GM12891 (cell line): ENCODE measurements at places on chromosomes 11 and 22.

DNA sequence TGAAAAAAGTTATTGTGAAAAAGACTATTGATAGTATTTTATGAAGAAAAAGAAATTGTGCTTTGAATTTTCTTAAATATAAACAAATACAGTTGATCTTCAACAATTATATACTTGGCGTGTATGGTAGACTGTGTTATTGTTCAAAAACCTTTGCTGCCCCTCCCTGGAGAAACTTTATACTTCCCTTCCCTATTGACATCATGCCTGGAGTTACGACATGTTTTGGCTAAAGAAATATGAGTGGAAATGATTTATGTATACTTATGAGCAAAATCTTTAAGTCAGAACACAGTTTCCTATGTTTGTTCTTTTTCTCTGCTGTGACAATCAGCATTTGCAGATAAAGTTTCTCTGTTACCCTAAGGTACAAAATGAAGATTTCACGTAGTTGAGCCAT is 243.8 kb downstream of the TMEM135 start:
- DNase-seq: no peak

GRCh38 chr11:36254713-36255112 is 34.5 kb downstream of the COMMD9 start:
- DNase-seq: no peak

DNA sequence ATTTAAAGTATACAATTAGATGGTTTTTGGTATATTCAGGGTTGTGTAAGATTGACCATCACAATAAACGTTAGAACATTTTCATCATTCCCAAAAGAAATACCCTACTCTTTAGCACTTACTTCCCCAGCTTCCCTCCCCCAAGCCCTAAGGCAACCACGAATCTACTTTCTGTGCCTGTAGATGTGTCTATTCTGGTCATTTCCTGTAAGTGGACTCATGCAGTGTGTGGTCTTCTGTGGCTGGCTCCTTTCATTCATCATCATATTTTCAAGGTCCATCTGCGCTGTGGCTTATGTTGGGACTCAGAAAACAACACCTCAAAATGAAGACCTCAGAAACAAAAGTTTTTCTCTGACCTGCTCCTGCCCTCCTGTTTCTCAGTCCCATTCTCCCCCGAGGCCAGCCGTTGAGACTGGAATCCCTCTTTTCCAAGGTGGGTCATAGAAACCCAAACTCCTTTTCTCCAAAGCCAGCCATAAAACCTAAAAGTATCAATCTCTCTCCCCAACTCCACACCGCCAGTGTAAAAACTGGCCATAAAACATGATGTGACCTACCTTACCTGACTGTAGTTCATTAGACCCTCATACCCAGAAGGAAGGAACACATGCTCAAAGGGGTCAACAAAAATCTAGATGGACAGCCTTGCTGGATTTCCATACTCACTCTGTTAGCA is 12.9 kb upstream of the TMPRSS13 start:
- DNase-seq: no peak

DNA sequence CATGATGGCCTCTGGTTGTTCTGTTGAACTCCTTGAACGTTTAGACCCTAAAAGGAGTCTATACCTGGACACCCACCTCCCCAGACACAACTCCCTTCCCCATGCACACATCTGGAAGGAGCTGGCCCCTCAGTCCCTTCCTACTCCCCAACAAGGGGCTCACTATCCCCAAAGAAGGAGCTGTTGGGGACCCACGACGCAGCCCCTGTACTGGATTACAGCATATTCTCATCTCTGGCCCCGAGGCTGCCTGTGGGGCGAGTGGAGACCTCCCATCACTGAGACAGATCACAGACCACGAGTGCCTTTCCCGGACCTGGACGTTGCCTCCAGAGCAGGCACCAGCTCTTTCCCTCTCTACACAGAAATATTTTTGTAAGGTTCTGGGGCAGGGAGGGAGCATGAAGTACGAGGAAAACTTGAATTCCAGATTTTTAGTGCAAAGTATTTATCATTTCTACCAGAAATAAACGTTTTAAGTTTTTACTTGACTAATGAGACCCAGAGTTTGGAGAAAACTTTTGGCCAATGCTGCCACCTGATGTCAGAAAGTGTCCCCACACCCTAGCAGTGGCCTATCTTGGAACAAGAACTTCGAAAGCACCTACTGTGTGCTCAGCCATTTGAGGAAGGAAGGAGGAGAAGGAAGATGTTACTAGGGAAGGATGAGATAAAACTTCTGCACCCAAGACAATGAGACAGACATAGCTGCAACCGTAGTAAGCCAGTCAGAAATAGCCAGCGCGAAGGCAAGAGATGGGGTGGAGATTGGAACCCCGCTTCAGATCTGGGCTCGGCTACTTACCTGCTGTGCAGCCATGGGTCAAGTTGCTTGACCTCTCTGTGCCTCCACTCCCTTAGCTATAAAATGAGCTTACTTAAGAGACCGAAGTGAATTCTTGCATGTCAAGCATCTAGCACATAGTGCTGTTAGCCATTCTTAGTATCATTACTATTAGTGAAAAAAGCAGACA is 10.2 kb upstream of the POU2F3 start:
- no peak for DNase-seq

- DNase-seq: no peak
Observed at GRCh38 chr22:44566911-44567310, 68.9 kb upstream of the RTL6 start.

DNA sequence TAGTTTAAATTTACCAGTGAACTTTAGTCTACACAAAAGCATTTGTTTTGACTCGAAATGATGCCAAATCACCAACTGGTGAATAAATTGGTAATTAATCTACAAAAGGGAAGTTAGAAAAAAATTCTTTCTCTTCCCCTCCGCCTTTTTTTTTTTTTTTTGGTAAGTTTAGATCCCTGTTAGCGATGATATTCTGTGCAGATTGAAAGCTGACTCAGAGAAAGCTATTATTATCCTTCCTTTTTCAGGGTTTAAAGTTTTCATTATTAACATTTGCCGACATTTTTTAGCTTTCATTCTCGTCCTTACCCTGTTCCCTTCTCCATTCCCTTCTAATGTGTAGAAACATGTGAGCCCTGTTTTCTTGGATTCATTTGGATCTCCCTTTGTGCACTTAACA is 16.8 kb upstream of the NUP160 start:
- DNase-seq: no peak

DNA sequence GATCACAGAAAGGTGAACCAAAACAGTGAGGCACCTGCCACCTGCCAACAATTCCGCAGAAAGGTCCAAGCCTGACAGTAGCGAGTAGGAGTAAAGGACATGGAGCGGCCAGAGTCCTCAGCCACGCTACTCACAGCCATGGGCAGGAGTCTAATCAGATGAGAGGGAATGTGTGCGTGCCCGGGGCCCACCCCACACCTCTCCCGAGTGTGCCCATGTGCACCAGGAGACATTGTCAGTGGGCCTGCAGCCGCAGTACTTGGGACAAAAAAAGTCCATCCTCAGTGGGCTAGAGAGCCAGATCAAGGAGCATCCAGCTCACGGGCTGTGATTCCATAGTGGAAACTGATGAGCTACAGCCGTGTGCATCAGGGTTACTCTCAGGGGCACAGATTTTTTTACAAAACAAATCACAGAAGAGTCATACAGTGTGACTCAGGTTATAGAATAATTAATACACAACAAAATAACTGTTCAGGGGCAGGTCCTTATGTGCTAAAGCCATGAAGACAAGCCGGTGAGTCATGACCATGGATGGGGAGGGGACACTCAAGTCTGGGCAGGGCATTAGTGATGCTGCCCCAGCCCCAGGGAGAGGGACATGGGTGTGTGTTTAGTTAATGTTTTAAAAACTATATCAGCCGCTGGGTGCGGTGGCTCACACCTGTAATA is 12.0 kb downstream of the SART1 start:
- DNase-seq: no peak

GRCh38 chr11:45217991-45218390 is 68.2 kb downstream of the SYT13 start:
- DNase-seq: no peak

- DNase-seq: no peak
Observed at GRCh38 chr11:12390687-12391110, 13.3 kb downstream of the PARVA start.

DNA sequence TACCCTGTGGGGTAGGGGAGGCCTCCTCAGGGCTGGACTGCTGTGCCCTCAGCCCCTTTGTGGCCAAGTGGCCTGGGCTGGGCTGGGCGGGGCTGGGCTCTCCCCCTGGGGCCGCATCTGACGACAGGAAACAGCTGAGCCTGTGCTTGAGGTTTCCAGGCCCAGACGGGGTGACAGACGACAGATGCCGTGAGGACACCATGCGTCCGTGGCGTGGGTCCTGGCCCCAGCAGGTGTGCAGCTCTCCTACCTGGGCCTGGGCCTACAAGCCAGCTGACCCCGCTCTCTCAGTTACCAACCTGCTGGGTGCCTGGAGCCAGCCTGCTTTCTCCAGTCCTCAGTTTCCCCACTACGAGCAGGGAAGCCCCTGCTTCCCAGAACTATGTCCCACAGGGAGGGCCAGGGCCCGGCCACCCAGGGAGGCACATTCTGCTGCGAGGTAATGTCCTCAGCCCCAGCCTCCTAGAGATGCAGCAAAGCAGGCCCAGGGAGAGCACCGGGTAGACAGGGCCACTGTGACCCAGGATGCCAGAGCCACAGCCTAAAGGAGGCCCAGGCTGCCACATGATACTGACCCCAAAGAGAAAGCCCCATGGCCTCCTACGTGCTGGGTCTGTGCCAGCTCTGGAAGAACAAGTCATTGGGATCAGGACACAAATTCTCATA is 181.3 kb downstream of the IGLL1 start:
- no peak for DNase-seq

GRCh38 chr11:134207538-134208239 is 16.1 kb downstream of the NCAPD3 start:
- no peak for DNase-seq

DNA sequence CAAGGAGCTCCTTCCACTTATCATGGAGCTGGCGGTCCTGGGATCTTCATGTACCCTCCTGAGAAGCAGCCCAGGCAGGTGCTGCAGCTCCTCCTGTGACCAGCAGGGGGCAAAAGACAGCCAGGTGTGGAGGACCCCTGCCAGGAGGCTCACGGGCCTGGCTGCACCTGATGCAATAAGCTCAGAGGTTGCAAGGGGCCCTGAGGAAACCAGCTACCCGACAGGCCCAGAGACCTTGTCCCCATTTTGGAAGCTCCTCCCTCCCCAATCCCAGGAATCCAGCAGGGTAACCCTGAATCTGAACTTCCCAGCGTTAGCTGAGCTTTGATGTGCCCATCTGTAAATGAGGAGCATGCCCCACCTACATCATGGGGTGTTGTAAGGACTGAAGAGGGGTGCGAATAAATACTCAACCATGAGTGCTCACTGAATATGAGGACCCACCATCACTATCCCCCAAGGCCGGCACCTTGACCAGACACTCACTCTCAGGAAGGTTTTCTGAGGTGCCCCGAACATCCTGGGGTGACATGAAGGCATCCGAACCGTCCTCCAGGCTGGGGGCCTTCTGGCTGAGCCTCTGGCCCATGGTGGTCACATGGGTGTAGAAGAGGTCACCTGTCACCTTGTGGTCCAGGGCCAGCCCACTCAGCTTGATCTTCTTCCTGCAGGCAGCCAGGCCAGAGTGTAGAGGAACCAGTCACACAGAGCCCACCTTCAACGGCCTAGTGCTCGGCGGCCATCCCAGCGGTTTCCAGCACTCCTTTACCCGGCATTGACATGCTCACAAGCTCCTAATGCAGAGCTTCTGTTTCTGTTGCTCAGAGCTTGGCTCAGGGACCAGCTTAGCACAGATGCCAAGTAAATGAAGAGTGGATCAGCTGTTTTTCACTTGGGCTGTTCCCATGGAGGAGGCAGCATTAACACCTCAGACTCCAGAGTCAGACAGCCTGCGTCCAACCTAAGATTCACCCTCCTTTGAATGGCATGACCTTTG is 21.7 kb downstream of the SLC43A1 start:
- DNase-seq: peak; percentile 70

- DNase-seq: no peak
Observed at GRCh38 chr22:20423008-20423905, 14.4 kb downstream of the SCARF2 start.

GRCh38 chr22:27795053-27795452 is 6.5 kb downstream of the MN1 start:
- no peak for DNase-seq

- DNase-seq: no peak
Observed at GRCh38 chr11:130858215-130858614, 58.1 kb downstream of the SNX19 start.

DNA sequence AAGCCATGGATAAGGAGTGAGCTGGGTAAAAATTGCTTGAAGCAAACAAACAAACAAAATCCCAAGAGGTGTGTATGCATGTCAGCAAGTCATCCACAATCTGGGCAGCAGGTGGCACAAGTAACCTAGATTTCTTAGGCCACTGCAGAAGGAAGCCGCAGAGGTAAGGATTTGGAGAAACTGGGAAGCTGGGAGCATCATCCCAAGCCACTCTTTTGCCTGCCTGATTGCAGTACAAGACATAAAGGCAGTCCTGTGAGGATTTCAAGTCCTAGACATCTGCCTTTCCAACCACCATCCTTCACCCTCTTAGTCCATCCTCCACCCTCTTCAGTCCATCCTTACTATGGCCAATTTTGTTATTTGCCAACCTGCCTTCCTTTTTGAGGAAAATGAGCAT is 67.2 kb upstream of the BMAL1 start:
- no peak for DNase-seq

GRCh38 chr11:6468712-6469495 is 4.8 kb downstream of the TRIM3 start:
- peak; percentile 53 for DNase-seq

DNA sequence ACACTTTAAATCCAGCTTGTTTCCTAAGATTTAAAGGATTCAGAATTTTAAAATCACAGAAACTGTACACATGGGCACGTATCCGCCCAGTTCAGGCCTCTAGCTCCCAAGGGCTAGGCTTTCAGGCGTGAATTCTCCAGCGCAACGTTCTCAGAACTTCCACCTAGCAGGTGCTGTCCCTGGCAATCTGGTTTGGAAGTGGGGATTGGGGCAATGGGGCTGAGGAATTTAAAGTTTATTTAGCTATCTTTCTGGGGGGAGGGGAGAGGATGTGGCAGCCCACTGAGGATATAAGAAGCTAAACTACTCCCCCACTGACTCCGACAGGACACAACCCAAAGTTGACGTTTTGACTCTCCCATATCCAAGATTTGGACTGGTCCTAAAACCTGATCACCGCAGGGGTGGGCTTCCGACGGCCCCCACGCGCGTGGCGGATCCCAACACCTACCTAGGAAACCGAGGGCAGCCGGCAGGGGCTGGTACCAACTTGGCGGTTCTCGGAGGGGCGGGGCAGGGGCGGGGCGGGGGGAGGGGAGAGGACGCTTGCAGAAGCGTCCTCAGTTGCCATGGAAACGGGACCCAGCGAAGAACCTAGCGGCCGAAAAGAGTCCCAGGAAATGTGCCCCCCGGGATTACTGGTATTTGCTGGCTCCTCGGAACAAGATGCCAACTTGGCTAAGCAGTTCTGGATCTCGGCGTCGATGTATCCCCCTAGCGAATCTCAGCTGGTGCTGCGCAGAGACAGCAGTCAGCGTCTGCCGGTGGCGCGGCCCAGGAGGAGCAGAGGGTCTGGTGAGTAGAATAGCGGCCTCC is at the start of gene HOATZ:
Gene HOATZ, plus strand, starts transcription at position 563 of the 816 bp plus-strand sequence. Its CDS starts 7 bp downstream, at position 570.
- no peak for DNase-seq

GRCh38 chr22:25404928-25405816 is 159.3 kb upstream of the GRK3 start:
- DNase-seq: peak; percentile 81
